ENCODE measurements at places on chromosomes 3 and 15.

GRCh38 chr15:43776101-43776717 is 557 bp downstream of the ELL3 start:
- no peak for DNase-seq

DNA sequence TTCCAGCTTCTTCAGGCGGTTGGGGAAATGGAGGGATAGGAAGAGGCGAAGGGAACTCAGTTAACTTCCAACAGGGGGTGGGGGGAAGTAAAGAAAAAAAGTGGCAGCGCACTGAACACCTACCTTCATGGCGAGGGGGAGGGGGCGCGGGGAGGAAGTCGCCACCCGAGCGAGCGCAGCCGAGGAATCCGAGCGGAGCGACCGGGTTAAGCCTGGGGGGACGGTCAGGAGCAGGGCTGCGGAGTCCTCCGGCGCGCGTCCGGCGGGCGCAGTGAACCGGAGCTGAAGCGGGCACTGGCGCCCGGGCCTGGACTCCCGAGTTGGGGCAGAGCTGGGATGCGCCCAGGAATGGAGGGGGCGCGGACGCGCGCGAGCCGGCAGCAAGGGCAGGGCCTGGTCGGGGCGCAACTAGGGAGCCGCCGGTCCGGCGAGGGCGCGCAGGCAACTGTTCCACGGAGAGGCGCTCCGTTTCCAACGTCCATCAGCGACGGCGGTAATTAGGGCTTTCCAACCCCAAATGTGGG is at the start of gene WNT5A:
TSS of gene WNT5A (minus strand) at position 450 of the 524 bp plus-strand sequence. CDS start at position 129, 321 bp downstream.
- no peak for DNase-seq

GRCh38 chr3:137163241-137163871 is 205.6 kb downstream of the IL20RB start:
- DNase-seq: no peak

DNA sequence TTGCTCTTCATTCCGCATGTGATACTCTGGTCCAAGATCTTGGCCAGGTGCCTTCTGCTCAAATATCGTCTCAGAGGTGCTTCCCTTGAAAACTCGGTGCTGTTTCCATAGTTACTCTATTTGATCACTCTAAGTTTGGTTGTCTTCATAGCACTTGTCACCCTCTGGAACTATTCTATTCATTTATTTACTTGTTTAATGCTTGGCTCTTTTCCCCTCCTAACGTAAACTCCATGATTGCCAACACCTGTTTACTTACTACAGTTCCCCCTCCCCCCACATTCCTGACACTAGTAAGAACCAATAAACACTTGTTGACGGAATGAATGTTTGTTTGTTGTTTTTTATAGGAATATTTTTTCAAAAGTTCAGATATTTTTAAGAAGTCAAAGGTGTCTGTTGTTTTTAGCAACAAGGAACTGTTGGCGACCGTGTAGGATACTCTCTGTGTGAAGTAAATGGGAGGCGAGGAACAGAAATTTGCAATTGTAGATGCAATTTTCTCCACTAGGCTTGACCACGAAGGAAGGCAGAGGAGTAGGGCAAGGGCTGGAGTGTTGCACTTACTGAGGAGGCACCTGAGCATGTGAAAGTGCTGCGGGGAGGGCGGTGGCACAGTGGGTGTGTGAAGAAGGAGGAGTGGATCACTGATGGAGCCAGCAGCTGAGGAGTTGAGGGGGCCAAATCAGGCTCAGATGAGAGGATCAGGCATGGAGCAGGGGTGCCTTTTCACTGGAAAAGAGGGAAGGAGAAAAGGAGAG is 48.4 kb downstream of the MOBP start:
- no peak for DNase-seq

GRCh38 chr3:52710512-52710911 is 4.6 kb downstream of the SPCS1 start:
- no peak for DNase-seq

GRCh38 chr3:62139957-62140356 is 233.4 kb downstream of the FEZF2 start:
- no peak for DNase-seq

DNA sequence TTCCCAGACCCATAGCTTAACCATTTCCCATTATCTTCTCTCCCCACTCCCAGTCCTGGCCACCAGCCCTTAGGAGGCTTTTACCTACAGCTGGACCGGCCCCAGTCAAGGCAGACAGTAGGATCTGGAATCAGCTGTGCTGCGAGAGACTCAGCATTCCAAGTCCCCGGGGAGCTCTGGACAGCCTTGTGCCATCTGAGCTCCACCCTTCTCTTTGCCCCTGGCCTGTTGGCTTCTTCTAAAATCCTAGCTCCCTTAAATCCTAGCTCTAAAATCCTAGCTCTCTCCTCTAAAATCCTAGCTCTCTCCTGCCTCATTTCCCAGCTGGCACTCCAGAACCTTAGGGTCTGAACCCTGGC is 21.3 kb downstream of the MEGF11 start:
- DNase-seq: no peak

GRCh38 chr3:161689584-161690298 is 193.1 kb downstream of the OTOL1 start:
- DNase-seq: no peak

GRCh38 chr15:96992817-96993216 is 662.3 kb downstream of the NR2F2 start:
- no peak for DNase-seq

GRCh38 chr3:61650276-61650675 is 88.9 kb downstream of the PTPRG start:
- no peak for DNase-seq

DNA sequence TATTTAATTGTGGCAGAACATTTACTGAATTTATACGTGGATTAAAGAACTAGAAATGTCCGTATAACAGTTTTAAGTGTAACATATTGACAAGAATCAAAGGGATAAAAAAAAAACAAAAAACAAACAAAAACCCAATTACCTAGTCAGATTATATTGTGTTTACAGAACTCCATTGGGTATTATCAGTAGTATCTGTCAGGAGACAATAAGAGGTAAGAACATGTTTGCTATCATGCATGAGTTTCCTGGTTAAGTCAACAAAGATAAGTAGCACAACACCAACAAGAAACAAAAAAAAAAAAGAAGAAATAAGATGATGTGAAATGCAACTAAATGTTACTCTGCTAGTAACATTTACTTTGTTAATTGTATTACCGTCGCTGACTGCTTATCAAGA is 570.6 kb downstream of the ZBBX start:
- DNase-seq: no peak

GRCh38 chr3:197881970-197882338 is 68.0 kb upstream of the RPL35A start:
- no peak for DNase-seq

DNA sequence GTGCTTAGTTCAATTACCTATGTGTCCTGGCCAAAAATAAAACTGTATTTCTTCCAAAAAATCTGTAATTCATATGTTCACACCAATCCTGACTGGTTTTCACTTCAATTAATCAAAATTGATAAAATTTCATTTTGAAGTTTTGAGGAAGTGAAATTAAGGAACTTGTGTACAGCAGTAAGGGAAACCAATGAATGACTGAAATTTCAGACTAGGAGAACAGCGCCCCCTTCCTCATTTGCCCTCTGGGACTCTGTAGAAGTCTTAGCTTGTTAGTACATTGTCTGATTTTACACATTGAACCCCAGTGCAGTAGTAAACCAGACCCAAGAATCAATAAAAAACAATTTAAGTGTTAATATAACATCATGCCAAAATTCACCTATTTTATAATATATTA is 495.3 kb upstream of the AGTR1 start:
- DNase-seq: no peak

DNA sequence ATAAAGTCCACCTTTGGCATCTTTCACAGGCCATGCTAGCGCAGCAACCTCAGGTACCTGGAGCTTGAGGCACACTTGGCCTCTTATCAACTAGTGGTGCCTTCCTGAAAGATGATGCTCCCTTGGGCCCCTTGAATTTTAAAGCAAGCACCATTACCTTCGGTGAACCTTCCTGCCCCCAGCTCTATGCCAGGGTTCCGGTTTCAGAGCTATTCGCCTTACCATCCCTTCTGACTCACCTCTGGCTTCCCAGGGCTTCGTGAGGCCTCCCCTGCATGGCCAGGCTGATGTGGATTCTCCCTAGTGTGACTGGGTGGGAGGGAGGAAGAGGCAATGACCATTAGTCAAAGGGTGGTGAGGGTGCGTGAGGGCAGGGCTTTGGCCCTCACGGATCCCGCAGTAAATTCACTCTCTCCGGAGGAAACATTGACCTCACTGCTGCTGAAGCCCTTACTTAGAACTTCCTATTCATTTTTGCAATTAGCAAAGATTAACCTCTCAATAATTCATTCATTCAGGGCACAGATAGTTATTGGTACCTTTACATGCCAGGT is 16.3 kb downstream of the BHLHE40 start:
- DNase-seq: no peak

DNA sequence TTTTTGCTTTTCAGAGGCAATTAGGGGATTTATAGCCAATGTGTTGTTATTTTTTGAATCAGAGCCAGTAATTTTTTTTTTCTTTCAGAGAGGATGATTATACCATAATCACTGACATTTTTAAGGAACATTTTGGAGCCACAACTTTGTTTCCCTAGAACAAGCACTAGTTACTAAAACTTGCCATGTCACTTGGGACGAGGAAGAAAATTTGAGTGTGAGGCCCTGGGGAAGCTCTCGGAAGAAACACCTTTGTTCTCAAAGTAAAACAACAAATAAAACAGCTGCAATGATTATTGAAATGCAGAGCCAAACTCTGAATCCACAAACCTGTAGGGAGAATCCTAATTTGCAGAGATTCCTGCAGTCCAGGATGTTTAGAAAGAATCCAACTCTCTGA is 69.7 kb downstream of the PDZRN3 start:
- no peak for DNase-seq

- no peak for DNase-seq
These were observed 380.1 kb upstream of the MEIS2 start for GRCh38 chr15:37480482-37480881.

DNA sequence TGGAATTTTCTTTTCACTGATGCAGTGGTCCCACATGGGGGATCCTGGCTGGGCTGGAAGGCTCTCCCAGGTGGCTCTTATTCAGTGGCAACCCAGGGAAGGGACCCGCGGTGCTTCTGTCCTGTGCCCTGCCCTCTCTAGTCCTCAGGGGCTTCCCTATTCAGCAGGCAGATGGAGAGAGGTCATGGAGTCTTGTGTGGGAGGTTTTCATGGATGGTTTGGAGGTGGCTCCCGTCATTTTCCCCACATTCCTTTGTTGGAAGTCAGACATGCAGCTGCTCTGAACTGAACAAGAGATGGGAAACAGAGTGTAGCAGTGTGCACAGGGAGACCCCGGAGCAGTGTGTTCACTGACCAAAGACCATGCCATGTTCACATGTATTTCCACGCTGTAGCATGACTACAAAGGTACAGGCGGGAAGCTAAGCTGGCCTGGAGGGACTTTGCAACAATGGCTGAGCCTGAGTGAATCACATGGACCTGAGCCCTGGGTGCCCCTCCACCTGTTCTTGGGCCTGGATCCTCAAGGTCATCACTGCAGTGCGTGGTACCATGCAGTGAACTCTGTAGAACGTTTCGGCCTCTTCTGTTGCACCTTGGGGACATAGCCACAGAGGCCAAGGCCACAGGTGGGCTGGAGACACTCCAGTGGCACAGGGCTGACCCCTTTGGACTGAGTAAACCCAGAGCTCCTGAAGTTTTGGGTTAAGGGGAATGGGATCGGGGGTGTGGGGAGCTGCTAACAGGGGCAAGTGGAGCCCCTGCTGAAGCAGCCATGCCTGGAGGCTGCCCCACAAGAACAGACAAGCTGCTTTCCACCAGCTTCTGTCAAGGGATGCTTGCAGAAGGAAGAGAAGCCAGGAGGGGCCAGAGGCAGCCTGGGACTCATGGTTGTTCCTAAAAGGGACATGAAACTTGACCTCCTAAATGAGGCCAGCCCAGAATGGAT is 123.0 kb downstream of the ASB7 start:
- no peak for DNase-seq

DNA sequence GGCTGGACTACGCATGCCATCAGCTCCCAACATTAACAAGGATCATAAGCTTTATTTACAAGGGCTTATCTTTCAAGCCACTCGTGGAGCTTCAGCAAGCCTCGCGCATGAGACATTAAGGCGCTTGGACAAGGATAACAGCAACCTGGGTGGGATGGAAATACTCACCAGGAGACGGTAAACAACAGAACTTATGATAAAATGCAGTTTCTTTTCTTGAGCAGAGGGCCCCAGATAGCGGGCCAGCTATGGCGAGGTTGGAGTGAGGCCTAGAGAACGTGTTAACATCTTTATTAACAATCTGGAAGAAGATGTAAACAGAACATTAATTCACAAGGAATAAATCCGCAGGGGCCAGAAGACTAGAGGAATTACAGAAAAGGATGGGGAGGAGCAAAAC is 158.2 kb downstream of the NTRK3 start:
- DNase-seq: no peak

GRCh38 chr3:142898346-142899213 is 9.7 kb upstream of the PCOLCE2 start:
- DNase-seq: no peak

- no peak for DNase-seq
These were observed 58.9 kb downstream of the MYO1E start for GRCh38 chr15:59313641-59314332.

DNA sequence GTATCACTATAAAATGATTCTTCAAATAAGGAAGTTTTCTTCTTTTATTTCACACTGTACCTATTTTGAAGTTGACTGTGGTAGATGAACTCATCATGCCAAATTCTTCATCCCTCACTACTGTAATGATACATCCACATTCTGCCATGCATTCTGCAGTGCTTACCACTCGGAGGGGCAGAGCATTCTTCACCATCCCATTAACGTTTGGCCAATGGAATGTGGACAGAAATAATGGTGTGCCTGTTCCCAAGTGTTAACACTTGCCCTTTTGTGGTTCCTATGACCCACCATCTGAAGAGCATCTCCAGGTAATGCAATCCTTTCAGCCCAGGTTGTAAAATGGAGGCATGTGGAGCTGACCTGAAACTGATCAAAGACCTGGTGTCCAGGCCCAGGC is 18.6 kb downstream of the GOLIM4 start:
- DNase-seq: no peak

DNA sequence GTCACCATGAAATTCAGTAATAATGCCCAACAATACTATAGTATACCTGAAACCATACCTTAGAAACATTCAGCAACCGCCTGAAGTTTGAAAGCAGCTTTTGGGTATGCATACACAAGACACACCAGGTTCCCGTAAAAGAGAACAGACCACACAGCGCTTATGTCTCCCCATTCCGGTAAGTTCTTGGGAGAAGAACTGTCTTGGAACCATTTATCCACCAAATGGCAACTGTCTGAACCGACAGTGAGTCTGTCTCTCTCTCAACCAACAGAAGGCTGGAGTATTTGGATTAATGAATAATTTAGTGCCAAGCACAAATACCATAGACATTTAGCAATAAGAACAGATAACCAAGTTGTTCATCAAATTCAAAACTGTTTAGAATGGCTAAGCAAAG is 7.6 kb downstream of the RGMA start:
- DNase-seq: no peak

GRCh38 chr3:43286841-43287499 is 630 bp downstream of the SNRK start:
- peak; percentile 8 for DNase-seq

DNA sequence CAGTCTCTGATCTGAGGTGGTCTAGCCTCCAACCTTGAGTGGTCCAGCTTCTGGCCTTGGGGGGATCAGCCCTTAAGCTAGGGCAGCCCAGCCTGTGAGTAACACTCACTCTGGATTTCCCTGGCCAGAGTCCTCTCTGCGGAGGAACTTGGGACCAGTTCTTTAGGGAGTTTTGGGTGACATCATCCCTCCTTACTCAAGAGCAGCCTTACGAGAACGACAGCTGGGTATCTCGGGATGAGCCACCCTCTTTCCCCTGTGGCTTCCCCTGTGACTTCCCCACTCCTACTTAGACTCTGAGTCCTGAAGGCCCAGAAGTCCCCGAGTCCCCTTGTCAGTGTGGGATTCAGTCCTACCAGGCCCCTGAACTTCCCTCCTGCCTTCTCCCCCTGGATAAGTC is 10.2 kb upstream of the PLXND1 start:
- DNase-seq: no peak

Measured in activated T-helper 1 cell treated with anti-CD3 and anti-CD28 coated beads, Interleukin-2, amount 50 U/mL, for 16 hours (primary cell).